Activated CD4-positive, alpha-beta T cell treated with anti-CD3 and anti-CD28 coated beads for 1 hour (primary cell): ENCODE measurements at places on chromosomes 1 and 21.

DNA sequence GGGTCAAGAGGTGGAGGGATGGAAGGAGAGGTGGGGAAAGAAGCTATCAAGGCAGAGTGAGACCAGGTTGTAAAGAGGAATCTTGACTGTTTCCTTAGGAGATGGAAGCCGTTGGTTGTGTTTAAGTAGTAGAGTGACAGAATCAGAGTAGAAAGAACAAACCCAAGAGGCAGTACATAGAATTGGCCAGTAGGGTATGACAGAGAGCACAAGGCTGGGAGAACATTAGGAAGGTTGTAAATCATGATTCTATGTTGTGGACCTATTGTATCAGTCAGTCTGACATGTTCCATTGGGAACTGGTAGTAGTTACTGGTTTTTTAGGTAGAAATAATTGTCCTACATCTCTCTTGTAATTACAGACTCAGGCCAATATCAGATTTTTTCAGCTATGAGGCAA, 486.9 kb upstream of the USP24 start:
- DNase-seq = no peak

- DNase-seq = no peak
Measured at GRCh38 chr1:117089996-117090395, 29.9 kb downstream of the TTF2 start.

DNA sequence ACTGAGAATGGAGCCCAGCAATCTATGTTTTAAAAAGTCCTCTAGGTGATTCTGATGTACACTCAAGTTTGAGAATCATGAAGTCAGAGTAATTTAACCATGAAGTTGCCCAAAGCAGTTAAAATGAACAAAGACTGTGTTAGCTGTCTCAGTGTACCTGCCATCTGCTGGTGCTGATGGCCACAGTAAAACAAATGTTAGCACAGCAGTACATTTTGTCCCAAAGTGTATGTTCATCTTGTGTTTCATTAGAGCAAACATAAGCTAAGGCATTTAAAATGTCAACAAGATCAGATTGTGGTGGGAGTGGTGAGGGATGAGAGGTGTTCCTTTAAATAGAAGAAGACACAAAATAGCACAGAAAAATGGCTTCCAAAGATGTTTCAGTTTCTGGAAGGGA, 31.1 kb downstream of the FYB2 start:
- no peak for DNase-seq

DNA sequence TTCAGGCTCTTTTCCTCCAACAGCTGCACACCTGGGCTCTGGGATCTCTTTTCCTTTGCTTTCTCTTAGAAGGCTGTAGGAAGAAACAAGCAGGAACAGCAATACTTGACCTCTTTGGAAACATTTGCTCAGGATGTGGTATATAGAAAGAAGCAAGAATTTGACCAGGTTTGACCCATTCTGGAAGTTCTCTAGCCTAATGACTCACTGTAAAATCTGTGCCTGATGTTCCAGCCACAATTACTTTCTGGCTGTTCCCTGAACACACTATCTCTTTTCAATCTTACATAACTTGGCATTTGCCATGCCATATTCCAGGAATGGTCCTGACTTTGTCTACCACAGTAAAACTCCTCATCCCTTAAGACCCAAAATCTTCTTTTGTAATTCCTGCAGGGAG, 419.9 kb upstream of the DAB1 start:
- no peak for DNase-seq

- DNase-seq = no peak
Measured at GRCh38 chr1:37128091-37128490, 93.8 kb upstream of the GRIK3 start.
